ENCODE measurements at places on chromosomes 16 and 17.

- DNase-seq = no peak
These were observed 5.9 kb upstream of the XYLT1 start for GRCh38 chr16:17476414-17477259.

DNA sequence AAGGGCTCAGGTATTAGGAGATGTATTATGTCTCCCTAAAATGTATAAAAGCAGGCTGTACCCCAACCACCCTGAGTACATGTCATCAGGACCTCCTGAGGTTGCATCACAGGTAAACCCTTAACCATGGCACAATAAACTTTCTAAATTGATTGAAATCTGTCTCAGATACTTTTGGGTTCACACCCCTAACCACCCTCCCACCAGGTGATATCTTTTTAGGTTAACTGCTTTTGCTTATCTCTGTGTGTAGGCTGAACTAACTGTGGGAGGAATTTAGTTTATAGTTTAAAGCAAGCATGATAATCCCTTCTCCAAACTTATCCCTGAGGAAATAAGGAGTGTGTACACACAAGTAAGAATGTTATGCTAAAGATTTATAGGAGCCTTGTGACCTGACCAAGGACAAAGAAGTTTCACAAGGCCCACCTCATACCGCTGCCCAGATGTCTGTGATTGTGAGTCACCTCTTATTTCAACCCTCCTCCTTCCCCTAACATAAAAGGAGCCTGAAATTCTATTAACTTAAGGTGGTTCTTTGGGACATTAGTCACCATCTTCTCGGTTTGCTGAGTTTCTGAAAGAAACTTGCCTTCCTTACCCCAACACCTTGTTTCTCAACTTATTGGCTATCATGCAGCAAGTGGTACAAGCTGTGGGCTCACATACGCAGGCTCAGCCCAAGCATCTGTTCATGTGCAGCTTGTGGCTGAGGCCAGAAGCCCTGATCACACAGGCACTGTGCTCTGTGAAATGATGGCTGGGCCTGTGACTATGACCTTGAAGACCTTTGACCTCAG lies 11.3 kb downstream of the PRSS22 start:
- no peak for DNase-seq

DNA sequence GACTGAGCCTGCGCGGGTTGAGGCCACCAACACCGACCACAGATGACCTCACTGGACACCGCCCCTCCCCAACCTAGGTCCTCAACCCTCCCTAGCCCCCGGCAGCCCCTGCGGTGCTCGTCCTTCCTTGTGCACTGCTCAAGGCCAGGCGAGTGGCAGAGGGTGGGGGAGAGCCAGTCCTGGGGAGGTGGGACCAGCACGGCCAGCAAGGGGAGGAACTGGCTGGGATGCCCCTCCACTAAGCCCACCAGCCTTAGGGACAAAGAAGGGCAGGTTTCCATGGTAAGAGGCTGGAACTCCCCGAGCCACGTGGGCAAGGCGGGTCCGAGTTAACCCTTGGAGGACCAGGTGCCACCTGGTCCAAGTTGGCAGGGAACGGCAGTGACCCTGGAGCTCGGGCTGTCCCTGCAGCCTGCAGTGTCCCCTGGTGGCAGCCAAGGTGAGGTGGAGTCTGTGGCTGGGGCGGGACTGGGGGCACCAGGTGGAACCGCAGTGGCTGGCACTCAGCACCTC lies 9.2 kb downstream of the FSCN2 start:
- DNase-seq = no peak

DNA sequence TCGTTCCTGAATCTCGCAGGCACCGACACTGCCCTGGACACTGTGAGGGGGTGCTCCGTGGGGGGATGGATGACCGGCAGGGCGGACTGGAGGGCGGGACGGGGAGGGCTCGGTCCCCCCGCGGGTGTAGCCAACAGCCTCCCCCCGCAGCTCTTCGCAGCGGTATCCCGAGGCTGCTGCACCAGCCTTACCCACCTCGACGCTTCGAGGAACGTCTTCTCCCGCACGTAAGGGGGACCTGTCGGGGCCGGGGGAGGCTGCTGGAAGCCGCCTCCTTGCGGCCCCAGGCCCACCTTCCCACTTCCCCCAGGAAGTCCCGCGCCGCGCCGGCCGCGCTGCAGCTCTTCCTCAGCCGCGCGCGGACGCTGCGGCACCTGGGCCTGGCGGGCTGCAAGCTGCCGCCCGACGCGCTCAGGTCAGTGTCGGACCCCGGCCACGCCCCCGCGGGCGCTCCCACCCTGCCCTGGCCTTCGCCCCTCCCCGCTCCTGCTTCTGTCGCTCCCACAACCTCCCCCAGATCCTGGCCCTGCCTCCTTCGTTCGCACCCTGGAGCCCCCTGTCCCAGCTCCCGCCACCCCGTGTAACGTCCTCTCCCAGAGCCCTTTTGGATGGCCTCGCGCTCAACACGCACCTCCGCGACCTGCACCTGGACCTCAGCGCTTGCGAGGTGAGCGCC lies 3.3 kb downstream of the CARMIL2 start:
- no peak for DNase-seq

DNA sequence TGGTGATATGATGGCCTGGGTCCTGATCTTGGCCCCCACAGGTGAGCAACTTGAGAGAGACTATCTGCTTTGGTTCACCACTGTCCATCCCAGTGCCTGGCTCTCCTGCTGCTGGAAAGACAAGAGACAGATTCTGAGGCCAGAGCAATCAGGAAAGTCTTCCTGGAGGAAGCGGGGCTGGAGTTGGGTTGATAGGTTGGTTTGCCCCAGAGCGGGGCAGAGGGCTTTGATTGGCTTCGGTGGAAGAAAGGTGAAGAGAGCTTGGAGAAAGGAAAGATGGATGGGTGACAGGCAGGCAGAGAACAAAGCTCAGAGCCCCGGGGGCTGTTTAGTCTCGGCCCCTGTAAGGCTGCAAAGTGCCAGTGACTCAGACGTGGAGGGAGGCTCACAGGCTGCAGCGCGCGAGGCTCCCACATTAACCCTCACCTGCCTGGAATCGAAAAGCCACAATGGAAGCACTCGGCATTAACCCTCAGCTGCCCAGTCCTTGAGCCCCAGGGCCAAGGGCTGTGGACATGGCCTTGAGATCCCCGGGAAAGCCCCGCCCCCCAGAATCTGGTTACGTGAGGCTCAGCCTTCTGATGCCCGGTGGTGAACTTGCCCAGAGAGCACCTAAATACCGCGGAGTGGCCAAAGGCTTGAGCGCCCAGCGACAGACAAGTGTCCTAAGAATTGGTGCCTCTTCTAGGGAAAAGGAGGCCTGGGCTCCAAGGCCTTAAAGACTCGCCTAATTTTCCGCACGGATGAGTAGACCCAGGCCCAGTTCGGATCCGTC lies 996 bp upstream of the CPNE2 start:
- DNase-seq = no peak

DNA sequence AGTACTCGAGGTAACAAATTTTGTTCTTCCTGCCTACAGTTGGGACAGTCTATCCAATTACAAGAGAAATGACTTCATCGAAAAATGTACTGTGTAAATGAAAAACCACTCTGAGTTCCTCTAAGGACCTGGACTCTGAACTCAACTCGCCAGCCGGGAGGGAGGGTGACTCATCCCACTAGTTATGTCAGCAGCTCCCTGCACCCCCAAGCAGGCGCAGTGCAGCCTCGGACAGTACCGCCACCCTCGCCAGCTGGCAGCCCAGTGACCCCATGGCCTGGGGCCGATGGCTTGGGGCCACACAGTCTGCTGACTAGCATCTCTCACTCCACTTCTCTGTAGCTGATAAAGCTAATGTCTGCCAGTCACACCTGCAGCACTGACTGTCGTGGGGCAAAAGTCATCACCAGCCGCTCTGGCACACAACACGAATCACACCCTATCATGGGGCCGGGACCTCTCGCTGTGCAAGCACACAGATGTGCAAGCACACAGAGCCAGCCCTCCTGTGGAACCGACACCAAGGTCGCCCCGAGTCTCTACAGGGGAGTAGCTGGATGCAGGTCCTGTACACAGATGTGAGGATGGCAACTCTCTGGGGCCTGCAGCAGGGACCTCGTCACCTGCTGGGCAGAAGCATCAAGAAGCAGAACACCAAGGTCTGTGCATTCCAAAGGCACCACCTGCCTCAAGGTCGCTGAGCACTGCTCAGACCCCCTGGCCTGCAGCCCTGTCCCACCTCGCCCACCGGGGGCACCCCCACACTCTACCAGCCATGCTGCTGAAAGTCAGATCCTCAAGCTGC lies 5.7 kb downstream of the CSNK1D start:
- no peak for DNase-seq

- DNase-seq = no peak
These were observed 39.8 kb upstream of the MMP2 start for GRCh38 chr16:55439101-55439690.

DNA sequence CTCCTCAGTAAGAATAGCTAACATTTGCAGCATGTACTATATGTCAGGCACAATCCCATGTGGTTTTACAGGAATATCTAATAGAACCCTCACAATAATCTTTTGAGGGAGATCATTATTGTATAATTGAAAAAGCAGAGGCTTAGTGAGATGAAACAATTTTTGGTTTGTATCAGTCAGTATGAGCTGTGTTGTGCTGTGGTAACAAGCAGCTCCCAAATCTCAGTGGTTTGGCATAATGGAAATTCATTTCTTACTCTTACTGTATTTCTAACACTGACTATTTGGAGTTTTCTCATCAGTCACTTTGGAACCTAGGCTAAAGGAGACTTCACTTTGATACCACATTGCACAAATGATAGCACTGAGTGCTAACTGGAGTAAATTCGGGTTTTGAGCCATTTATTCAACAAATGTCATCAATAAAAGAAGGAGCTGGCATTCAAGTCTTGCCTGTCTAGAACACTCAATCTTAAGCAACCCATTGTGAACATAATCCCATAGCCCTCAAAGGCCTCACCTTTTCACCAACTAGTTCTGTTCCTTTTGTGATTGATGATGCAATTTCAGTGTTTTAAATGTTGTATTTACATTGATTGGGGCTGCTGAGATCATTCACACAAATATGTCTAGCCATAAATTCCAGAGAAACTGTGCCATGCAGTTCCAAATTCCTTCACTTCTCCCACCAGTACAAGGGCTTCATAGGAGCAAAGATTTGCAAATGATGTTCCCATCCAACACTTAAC lies 441.0 kb downstream of the XYLT1 start:
- no peak for DNase-seq

DNA sequence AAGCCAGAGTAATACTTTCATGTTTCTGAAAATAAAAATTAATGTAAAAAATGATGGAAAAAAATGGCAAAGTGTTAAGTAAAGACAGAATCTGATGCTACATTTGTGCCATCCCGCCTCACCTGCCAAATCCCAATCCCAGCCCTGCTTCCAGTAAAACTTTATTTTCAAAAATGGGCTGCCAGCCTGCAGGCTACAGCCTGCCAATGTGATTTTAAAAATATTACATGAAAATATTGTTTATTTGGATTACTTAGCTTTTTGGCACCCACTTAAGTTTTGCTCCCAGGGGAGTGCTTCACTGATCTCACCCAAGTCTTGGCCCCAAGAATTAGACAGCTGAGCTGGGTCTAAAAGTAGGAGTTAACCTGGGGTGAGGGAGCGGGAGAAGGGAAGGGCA lies 112.8 kb downstream of the C16orf78 start:
- no peak for DNase-seq

- no peak for DNase-seq
These were observed 13.6 kb downstream of the PIMREG start for GRCh38 chr17:6457688-6458459.

- DNase-seq = no peak
These were observed 16.6 kb upstream of the PITPNM3 start for GRCh38 chr17:6572972-6573370.

GRCh38 chr16:4693956-4694641 lies 737 bp downstream of the NUDT16L1 start:
- DNase-seq = no peak
